ENCODE measurements at places on chromosomes 7 and 10.
A peak's percentile ranks its signal among the peaks of the same experiment; 100 is the strongest.

GRCh38 chr7:34454381-34454780, 203.6 kb upstream of the NPSR1 start:
- no peak for DNase-seq

DNA sequence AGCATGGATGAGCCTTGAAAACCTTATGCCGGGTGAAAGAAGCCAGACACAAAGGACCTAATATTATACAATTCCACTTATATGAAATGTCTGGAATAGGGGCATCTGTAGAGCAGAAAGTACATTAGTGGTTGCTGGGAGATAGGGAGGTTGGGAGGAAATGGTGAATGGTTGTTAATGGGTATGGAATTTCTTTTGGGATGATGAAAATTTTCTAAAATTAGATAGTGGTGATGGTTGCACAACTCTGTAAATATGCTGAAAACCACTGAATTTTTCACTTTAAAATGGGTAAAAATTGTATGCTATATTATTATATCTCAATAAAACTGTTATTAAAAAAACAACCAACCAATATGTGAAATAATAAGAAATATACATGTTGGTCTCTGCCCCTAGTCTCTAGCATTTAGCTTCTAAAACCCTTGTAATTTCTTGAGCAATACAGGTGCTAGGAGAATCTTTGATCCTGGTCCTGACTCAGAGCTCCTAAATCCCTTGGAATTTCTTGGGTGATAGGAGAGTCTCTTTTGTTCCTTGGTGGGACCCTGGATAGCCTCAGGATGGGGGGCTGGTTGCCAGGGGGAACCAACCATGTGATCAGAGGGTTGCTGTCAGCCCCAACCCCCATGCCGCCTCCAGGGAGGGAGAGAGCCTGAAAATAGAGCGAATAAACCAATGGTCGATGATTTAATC, 64.0 kb downstream of the TACR2 start:
- DNase-seq = no peak

DNA sequence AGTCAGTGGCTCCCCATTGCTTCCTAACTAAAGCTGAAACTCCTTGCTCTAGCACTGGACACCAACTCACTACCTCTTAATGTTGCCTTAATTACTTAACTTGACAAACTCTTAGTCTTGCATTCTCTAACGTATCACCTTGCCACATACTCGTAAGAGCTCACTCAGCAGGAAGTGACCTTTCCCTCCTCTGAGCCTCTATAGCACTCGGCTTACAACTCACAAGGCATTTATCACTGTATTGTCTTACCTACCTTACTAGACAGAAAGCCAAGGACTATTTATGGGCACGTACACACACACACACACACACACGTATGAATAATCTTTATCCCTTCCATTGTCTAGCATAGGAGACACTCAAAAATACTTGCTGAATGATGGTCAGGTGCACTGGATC, 21.2 kb downstream of the CEP41 start:
- DNase-seq = no peak

DNA sequence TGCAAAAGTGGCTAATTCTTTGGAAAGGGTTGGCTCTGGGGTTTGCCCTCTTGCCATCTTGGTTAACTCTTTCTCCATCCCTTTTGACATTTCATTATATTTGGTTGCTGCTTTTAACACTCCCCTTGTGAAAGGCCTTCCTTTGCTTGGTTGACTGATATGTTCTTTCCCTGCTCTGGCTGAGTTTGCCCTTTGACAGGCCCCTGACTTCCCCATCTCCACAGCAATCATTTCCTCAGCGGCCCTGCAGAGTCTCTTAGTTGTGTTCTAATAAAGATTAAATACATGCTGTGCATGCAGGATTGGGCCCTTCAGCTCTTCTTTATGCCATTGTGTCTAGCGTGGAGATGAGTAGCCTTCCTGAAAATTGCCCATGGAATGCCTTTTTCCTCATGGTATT, 84.5 kb upstream of the CSTF2T start:
- no peak for DNase-seq

- no peak for DNase-seq
These were observed 261.4 kb downstream of the SNX13 start for GRCh38 chr7:17678896-17679295.

GRCh38 chr7:99098286-99098823, 45.6 kb downstream of the SMURF1 start:
- no peak for DNase-seq

DNA sequence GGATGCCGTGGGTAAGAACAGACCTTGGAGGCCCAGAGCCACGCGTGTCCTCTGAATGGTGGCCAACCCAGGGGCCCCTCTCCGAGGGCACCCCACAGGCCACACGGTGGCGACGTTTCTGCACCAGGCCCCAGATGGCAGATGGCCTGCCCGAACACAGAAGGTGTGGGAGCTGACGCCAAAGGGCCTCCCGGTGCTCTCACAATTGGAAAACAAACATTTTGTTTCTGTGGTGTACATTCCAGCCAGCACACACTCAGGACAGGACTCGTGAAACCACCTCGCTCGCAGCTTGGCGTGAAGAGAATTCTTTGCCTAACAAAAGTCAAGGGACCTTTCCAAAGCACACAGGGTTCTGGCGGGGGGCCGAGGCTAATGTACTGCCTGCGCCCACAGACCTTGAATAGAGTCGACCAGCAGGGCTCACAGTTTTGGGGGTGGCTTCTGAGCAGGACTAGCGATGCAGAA, 112.1 kb downstream of the FAM53B start:
- DNase-seq = no peak

- no peak for DNase-seq
These were observed 2.1 kb upstream of the LIPM start for GRCh38 chr10:88800152-88801125.

DNA sequence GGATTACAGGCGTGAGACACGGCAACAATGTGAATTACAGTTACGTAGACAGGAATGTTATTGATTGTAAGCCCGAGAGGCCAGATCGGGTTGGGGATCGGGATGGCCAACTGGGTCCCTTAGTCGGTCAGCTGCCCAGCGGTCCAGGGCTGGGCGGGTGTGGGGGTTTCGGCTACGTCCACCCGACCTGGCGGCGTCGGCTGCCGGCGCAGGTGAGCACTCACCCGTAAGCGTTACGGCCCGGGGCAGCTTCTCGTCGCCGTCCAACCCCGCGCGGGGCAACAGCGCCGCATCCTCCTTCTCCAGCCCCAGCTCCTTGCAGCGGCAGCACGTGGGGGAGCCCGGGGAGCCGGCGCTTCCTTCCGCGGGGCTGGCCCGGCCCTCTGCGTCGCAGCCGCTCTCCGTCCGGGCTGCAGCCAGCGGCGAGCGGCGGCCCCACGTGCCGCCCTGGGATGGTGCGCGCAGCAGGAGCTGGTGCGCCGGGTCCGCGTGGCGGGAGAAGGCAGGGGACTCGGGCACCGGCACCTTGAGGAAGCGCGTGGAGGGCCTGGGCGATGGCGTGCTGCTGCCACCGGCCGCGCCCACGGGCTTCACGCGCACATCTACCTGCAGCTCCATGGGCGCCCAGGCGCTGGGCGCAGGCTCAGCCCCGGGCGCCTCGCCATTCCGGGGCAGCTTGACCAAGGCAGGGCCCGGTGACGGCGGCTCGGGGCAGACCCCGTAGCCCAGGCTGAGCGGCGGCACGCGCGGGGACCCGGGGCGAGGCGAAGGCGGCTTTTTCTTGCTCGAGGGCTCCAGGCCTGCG, 609 bp downstream of the KLRG2 start:
- DNase-seq = no peak

DNA sequence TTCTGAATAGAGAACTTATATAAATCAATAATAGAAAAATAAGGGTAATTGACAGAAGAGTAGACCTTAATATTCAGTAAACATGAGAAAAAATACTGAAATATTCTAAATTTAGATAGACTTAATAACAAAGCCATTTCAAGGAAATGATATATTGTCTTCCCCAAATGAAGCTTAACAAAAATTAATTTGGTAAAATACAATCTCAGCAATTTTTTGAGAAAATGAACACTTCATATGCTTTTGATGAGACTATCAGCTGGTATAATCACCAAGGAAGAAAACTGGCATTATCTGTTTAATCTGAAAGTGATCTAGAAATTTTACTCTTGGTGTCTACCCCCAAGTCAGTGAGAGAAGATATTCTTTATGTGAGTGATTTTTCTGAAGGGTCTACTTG, 1.7 kb upstream of the FAM237B start:
- DNase-seq = no peak

DNA sequence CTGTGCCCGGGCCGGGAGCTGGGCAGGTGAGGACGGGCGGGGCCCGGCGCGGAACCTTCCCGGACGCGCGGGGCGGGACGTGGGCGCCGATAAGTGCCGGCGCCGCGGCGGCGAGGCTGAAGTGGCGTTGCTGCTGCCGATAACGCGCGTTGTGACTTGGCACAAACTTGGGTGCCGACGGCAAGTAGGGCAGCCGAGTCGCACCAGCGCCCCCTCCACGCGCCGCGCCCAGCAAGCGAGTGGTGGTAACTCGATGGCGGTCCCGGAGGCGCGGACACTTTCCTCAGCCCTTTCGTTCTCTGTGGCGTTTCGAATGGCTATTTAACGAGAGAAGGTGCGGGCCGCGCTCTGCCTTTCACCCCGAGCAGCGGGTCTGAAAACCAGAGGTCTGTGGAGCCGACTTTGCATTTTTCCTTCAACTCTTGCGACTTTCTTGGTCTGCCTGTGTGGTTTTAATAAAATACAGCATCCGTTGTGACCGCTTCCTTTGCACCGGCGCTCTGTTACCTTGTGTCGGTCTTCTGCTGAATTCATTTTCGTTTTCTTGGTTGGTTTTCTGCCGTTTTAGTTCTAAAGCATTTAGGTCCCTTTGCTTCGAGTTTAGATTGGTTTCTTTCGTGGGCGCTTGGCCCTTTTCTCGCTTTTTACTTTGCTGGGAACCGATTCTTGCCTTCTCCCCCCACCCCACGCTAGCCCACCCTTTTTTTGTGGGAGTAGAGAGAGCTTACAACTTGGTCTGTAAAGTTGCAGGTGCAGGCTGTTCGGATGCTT, 701 bp downstream of the STK17A start:
- DNase-seq = peak; percentile 49
